ENCODE measurements at places on chromosomes 5 and 9.
A peak's percentile ranks its signal among the peaks of the same experiment; 100 is the strongest.

DNA sequence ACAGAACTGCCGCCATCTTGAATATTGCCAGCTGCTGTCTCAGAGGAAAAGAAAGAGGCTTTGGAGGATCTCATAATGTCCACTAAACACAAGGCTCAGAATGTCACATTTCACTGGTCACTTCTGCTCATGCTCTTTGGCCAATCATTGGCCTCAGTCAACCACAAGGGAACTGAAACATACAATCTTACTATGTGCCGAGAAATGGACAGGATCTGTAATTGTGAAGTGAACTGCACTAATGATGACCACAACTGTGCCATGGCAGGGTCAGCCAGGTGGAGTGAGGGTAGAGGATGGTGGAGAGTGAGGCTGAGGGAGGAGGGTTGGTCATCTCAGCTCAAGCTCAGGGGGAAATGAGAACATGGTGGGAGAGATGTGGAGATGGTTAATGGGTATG, 32.8 kb downstream of the GDNF start:
- no peak for DNase-seq

- no peak for DNase-seq
Observed at GRCh38 chr9:132784286-132784830, 93.7 kb downstream of the AK8 start.

- DNase-seq: peak; percentile 86
Observed at GRCh38 chr5:129718471-129719090, 29.3 kb upstream of the MINAR2 start.

DNA sequence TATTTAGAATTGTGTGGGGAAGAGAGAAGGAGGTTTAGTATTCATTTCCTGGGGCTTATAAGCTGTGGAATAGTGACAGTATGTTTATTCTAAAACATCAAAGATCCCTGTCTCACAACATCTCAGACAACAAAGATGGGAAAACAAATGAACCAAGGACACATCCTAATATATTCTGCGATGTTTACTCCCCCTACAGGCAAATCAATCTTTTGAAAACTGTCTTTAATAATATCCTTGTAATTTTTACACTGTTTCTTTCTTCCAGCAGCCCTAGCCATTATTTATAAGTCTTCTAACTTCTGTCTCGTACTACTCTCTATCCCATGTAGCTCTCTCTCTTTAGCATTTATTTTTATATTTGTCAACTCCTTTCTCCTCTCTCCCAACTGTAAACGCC, 33.5 kb upstream of the TMEM252 start:
- DNase-seq: no peak

DNA sequence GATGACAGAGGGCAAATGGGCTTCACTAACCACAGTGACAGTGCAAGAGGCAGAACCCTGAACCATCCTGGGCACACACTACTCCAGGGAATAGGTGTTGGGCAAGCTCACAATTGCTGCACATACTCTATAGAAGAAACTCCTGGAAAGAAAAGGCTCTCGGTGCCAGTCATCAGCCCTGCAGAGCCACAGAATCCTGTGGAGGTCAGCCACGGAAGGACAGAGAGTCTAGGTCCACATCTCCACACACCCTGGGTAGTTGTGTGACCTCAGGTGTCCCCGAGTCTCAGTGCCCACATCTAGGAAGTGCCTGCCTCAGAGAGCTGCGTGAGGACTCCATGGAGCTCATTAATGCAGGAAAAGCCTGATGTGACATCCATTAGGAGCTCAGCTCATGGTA, 16.0 kb upstream of the ANGPTL2 start:
- no peak for DNase-seq
